MV-4-11 (cell line): ENCODE measurements at places on chromosomes 2 and 18.

DNA sequence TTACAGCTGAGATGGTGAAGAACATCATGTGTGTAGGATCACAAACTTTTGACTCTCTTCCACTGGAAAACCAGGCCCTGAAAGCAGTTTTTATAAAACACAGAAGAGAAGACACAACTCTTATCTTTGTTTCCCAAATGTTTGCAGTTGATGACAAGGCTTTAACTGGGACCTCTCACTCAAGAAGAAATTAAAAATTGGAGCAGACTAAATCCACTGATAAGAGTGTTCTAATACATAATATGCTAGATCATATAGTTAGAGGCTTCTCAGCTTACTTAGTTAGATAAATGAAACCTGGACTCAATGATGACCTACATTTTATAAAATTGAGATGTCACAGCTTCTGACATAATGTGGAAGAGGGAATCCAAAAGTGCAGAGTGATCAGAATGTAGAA is 158.3 kb upstream of the WDSUB1 start:
- no peak for DNase-seq

DNA sequence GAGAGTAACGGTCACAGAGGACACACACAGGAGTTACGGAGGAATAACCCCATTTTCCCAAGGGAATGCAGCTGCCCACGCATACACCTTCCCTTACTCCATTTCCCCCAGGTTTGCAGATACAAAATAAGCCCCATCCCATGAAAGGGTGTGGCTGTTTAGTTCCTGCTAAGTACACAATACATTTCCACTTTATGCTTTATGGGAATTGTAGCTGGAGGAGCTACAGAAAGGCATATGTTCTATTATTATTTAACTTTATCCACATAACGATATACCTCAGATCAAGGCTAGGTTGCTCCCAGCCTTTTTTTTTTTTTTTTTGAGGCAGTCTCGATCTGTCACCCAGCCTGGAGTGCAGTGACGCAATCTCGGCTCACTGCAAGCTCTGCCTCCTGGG is 22.7 kb upstream of the INO80D start:
- no peak for DNase-seq

GRCh38 chr18:25334588-25334987 is 17.4 kb downstream of the ZNF521 start:
- no peak for DNase-seq

DNA sequence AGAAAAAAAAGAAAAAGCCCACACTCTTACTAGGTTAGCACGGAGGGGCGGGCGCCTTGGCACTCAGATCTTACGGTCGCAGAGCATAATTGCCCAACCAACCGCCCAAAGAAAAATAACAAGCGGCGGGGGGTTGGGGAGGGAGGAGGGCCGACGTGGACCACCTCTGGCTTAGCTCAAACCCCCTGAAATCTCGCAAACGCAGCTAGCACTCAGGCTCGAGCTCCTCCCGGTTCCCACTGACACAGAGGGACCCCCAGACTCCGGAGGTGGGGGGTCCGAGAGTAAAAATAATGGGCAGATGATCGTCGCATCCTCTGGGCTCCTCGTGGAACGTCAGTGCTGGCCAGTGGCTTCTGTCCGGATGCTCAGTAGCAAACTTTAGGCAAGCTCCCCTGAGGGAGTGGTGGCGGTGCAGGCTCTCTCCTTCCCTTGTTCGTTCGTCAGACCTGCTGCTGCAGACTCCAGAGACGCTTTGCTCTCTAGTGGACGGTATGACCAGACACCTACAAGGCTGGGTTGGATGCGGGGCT is 12.0 kb downstream of the CATIP start:
- no peak for DNase-seq

DNA sequence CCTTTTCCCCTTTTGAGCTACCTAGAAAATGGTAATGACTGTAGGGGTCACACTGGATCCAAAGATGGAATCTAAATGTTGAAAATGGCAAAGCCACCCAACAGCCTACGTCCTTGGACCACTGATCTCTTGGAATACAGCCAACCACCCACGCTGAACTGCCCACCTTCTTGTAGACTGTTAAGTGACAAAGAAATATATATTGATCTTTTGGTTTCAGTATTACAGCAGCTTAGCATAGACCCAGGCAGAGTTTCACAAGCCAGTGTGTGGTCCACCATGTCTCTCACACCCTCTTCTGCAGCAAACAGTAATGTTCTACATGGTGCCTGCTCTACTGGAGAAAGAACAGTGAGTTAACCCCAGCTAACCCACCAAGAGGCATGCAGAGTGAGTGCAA is 20.2 kb downstream of the CACNB4 start:
- DNase-seq = peak; percentile 12
